Hematopoietic multipotent progenitor cell treated with erythropoietin and hydrocortisone succinate and interleukin-3 and kit ligand, for 8 days (in vitro differentiated cells): ENCODE measurements at places on chromosomes 3 and 15.

DNA sequence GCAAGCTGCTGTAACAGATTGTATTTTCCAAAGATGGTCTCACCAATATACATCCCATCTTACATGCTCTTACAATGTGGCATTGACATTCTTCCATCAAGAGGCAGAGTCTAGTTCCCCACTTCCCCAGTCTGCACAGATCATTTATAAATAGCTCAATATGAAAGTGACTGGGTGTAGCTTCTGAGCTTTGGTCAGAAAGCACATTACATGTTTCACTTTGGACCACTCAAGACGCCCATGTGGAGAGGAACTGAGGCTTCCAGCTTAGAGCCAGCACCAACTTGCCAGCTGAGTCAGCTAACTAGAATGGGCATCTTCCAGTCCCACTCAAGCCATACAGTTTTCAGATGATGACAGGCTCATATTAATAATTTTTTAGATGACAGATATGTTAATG is 45.5 kb downstream of the GREM1 start:
- DNase-seq: no peak

DNA sequence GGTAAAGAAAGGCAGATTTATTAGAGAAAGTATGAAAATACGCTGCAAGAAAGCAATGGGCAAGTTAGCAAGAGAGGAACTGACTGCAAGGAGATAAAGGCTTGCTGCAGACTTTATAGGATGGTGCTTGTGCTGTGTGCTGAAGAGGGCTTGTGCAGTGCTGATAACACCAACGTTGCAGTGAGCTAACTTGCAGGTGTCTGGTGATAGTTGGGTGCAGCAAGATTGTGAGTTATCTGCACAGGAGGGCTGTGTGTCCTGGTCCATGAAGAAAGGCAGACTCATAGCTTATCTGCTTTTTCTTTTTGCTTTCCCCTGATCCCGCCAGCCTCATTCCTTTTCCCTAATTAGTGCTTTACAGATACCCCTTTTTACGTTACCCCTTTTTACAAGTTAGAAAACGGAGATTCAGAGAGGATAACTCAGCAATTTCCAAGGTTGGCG is 58.0 kb upstream of the ZNF148 start:
- peak; percentile 97 for DNase-seq

GRCh38 chr3:2784627-2785026 is 325.5 kb downstream of the IL5RA start:
- DNase-seq: no peak

GRCh38 chr3:196965112-196965803 is 3.4 kb downstream of the PIGZ start:
- no peak for DNase-seq

DNA sequence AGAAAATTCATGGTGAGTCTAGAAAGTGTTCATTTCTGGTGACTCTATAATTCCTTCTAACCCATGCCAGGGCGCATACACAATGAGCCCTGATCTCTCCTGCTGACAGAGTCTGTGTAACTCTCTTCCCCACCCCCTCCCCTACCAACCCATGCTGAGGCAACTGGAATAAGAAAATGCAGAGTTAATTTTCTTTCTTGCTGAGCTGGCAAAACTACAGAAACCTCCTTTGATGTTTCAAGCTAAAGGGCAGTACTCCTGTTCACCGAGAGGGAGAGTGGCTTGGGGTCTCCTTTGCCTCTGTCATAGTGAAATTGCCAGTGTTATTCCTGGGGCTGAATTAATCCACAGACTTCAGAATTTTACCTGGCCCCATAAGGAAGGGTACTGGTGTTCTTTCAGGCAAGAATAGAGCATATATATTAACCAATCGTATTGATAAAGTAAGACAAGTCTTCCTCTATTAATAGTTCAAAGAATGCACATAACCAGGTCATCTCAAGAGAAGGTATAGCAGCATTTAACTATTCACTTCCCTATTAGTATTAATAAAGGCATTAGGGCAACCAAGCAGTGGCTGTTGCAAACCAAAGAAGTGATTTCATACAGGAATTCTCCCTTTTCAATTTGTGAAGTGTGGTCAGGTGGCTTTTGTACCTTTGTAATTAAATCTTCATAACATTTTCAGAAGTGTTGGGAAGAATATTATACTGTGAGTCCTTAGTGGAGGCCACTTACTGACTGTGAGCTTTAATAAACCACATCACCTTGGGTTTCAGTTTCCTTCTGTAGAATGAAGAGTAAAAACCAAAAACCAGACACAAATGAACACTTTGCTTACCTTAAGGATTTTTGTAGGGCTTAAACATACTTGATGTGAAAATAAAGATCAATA is 4.1 kb downstream of the GAP43 start:
- DNase-seq: no peak

DNA sequence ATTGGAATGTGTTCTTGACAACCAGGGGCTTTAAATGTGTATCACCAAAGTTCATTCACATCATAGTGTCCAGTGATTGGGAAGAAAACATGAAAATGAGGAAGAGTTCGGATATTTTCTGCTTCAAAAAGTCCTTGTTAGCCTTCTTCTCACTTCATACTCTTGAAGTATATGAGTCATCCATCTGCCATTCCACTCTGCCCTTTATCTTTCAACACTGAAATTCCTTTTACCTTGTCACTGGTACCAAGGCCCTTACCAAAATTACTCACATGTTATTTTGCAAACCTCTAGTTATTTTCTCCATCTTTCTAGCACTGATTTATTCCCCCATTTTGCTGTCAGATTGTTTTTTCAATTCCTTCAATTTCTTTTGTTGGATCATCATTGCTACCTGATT is 32.5 kb downstream of the OR5H15 start:
- DNase-seq: no peak

DNA sequence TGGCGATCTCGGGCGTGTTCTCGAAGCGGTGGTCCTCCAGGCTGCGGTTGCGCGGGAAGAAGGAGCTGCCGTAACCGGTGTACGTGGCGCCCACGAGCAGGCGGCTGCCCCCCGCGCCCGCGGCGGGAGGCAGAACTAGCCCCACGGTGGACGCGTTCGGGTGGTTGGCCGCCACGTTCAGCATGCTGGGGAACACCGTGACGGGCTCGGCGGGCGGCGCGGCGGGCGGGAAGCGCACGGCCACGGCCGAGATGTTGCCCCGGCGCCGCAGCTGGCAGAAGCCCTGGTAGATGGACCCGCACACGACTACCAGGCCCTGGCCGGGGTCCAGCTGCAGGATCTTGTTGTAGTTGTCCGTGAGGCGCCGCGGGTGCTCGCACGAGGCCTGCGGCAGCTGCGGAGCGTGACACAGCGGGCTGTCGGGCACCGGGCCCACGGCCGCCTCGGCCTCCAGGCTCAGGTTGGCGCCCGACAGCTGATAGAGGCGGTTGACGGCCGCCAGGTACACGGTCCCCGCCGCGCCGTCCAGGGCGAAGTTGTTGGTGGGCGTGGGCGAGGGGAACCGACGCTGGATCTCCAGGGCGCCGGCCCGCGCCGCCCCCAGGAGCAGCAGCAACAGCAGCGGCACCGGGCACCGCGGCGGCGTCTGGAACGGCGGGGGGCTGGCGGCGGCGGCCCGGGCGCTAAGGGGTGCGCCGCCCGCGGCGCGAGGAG is 397 bp downstream of the PLXND1 start:
- DNase-seq: peak; percentile 27

GRCh38 chr3:40719660-40720287 is 195.0 kb downstream of the ZNF621 start:
- DNase-seq: no peak
